ENCODE measurements at places on chromosomes 3 and 15.

GRCh38 chr3:174547801-174548435, 311.2 kb upstream of the NAALADL2 start:
- no peak for DNase-seq

DNA sequence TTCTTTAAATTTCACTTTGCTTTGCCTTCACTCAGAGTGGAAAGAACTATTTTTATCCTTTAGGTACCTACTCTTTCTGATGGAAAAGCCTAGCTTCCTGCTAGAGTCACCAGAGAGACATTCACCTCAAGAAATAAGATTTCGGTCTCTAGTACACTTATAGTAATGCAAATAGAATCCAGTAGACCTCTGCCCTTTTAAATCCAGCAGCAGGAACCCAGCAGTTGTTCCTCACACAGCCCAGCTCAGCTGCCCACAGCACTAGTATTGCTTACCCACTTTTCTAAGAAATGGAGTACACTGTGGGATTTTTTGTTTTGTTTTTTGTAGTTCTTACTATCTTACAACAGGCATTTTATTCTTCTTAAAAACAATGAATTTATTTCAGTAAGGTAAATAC, 497.0 kb upstream of the CCDC54 start:
- DNase-seq: no peak

GRCh38 chr3:23762214-23762613, 43.5 kb upstream of the UBE2E1 start:
- no peak for DNase-seq

GRCh38 chr3:195755791-195756676, 35.3 kb downstream of the MUC20 start:
- no peak for DNase-seq

- no peak for DNase-seq
These were observed 2.4 kb downstream of the CIB1 start for GRCh38 chr15:90231028-90232017.

- no peak for DNase-seq
These were observed 64.6 kb upstream of the UBE2E1 start for GRCh38 chr3:23741036-23741706.

- no peak for DNase-seq
These were observed 101.4 kb downstream of the PIK3R4 start for GRCh38 chr3:130645261-130645660.

- DNase-seq: no peak
These were observed 30.8 kb downstream of the CCDC80 start for GRCh38 chr3:112610121-112610520.

GRCh38 chr3:69764121-69764741, 25.0 kb downstream of the MITF start:
- DNase-seq: no peak
